ENCODE measurements at places on chromosomes 1 and 21. TPM values are rescaled to one million over a fixed set of nuclear protein-coding genes. Genes with fewer than 3 reads are reported as not detected.

Gene SPATA21
- not detected for total RNA-seq

GRCh38 chr1:243325305-243325890 is 69.6 kb downstream of the SDCCAG8 start:
- H3K36me3 ChIP-seq, result peaks cover 34% of the 10 kb centered on the region
- H3K27ac ChIP-seq, result no peak overlapping the region
- H3K4me3 ChIP-seq, result no peak overlapping the region
- peaks cover 6% of the 10 kb centered on the region for H3K4me1 ChIP-seq

DNA sequence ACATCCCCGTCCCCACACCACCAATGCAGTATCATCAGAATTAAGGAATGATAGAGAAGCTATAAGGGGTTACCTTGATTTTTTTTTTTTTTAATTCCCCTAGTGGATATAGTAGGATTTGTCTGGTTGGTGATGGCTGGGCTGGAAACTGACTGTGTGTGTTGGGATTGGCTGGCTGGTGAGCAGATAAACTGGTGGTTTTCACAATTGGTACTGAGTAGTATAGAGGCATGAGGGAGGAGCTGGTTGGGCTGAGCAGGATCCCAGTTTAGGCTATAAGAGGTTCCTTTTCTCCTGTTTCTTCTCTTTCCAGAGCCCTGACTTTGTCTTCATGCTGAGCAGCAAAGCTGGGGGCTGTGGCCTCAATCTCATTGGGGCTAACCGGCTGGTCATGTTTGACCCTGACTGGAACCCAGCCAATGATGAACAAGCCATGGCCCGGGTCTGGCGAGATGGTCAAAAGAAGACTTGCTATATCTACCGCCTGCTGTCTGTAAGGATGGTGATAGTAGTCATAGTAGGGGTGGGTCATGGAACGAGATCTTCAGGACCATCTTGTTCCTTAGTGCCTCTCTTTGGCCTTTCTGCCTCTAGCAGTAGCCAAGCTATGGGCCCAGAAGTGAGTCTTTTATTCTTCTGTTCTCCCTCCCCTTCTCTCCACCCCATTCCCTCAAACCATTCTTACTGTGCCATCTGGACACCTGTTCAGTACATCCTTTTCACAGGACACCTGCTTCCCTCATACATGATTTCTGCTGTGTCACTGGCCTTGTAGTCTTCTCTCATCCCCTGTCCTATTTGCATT is 26.9 kb downstream of the RAD54L start:
- DNase-seq, result no peak
- H3K4me1 ChIP-seq, result no peaks in the 10 kb centered on the region
- no peak overlapping the region for H3K4me3 ChIP-seq
- H3K27ac ChIP-seq, result no peak overlapping the region
- H3K36me3 ChIP-seq, result no peaks in the 10 kb centered on the region
- no peaks in the 10 kb centered on the region for H3K27me3 ChIP-seq

- H3K4me3 ChIP-seq, result no peak overlapping the region
- no peaks in the 10 kb centered on the region for H3K27me3 ChIP-seq
- H3K36me3 ChIP-seq, result peaks cover 5% of the 10 kb centered on the region
- peak overlapping the region; percentile 85 for H3K27ac ChIP-seq
These were observed 20.9 kb downstream of the CAPN2 start for GRCh38 chr1:223732993-223733798.

- no peaks in the 10 kb centered on the region for H3K36me3 ChIP-seq
- H3K4me1 ChIP-seq, result no peaks in the 10 kb centered on the region
- H3K4me3 ChIP-seq, result no peak overlapping the region
- no peak for DNase-seq
These were observed 101.4 kb downstream of the LHX9 start for GRCh38 chr1:198018529-198018928.

DNA sequence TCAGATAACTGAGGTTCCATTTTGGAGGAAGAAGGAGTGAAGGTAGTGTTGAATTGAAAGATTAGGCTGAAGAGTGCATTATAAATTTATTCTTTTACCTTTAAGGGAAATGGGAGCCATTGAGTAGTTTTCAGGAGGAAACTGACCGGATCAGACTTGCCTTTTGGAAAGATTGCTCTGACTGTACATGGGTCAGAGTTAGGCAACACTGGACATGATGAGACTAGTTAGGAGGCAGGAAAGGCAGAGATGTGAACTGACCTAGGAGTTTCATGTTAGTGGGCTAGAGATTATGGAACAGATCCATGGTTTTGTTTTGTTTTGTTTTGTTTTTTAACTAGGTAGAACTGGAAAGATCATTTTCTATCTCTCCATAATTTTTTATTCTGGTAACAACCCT is 78.2 kb downstream of the SNX7 start:
- DNase-seq, result no peak
- no peaks in the 10 kb centered on the region for H3K36me3 ChIP-seq
- no peaks in the 10 kb centered on the region for H3K4me1 ChIP-seq
- H3K27ac ChIP-seq, result no peak overlapping the region
- no peak overlapping the region for H3K4me3 ChIP-seq
- no peaks in the 10 kb centered on the region for H3K27me3 ChIP-seq

Gene IGSF21
- not detected for total RNA-seq

All from heart right ventricle (tissue), 16 donors.